ENCODE measurements at places on chromosomes 16 and 17. TPM values are rescaled to one million over a fixed set of nuclear protein-coding genes. Genes with fewer than 3 reads are reported as not detected.

The FBXL16 gene
- total RNA-seq: 10.3 TPM

DNA sequence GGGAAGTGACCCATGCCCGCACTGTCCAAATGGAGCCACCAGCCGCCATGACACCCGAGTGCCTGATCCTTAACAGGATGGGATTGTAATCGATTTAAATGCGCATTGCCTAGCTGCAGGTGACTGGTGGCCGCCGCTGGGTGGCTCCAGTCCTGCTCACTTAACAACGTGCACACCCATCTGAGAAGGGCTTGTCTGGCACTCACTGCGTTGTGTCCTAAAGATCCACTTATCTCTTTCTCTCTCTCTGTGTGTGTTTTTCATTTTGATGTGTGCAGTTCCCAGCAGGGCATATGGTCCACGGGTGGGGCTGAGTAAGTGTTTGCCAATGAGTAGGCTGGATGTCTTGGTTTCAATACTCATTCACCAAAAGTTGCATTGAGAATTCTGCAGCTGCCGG lies 80.6 kb downstream of the IRF8 start:
- H3K4me3 ChIP-seq: no peak overlapping the region
- DNase-seq: no peak
- no peaks in the 10 kb centered on the region for H3K4me1 ChIP-seq

The TMEM219 gene
- 64.9 TPM for total RNA-seq

DNA sequence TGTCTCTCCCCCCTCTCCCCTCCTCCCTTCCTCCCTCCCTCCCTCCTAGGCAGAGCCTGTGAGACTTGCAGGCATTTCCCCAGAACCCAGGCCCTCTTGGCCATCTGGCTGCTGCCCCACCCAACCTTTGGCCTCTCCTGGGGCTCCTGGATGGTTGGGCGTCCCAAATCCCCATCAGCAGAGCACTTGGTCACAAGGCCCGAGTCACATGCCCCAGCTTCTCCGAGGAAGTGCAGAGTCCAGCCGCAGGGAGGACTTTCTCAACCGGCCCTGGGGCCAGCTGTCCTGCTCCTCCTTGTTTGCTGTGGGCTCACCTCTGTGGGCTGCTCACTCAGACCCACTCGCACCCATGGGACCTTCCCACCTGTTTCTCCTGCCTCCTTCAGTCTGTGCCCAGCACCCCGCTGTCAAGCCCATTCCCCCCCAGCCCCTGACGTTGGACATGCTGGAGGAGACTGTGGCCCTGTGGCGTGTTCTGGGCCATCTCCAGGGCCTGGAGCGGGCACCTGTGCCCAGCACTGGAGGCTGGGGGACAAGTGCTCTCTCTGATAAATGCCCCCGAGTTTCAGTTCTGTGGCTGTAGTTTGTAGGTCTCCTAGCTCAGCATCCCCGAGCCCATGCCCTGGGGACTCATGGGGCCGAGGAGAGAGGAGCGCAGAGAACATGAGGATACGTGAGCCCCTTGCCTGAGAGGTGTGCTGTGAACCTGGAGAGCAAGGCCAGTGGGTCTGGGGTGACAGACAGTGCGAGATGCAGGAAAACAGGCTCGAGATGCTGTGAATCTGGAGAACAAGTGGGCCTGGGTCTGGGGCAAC lies 42.3 kb upstream of the ZNF750 start:
- DNase-seq: no peak
- no peaks in the 10 kb centered on the region for H3K36me3 ChIP-seq
- no peak overlapping the region for H3K4me3 ChIP-seq
- no peak overlapping the region for H3K27ac ChIP-seq

- no peaks in the 10 kb centered on the region for H3K36me3 ChIP-seq
- no peak for DNase-seq
- no peaks in the 10 kb centered on the region for H3K27me3 ChIP-seq
- no peak overlapping the region for H3K27ac ChIP-seq
Observed at GRCh38 chr17:41507315-41507880, 2.0 kb upstream of the KRT13 start.

GRCh38 chr17:3558603-3559269 lies 1.1 kb upstream of the TRPV3 start:
- no peak overlapping the region for H3K27ac ChIP-seq
- no peak overlapping the region for H3K4me3 ChIP-seq
- H3K4me1 ChIP-seq: no peaks in the 10 kb centered on the region
- no peaks in the 10 kb centered on the region for H3K27me3 ChIP-seq
- no peaks in the 10 kb centered on the region for H3K36me3 ChIP-seq
- DNase-seq: no peak

- DNase-seq: no peak
- peak overlapping the region; percentile 58 for H3K27ac ChIP-seq
- H3K4me3 ChIP-seq: no peak overlapping the region
- peaks cover 13% of the 10 kb centered on the region for H3K4me1 ChIP-seq
- H3K27me3 ChIP-seq: no peaks in the 10 kb centered on the region
- peaks cover 14% of the 10 kb centered on the region for H3K36me3 ChIP-seq
Observed at GRCh38 chr17:18967916-18968315, 16.0 kb downstream of the SLC5A10 start.

DNA sequence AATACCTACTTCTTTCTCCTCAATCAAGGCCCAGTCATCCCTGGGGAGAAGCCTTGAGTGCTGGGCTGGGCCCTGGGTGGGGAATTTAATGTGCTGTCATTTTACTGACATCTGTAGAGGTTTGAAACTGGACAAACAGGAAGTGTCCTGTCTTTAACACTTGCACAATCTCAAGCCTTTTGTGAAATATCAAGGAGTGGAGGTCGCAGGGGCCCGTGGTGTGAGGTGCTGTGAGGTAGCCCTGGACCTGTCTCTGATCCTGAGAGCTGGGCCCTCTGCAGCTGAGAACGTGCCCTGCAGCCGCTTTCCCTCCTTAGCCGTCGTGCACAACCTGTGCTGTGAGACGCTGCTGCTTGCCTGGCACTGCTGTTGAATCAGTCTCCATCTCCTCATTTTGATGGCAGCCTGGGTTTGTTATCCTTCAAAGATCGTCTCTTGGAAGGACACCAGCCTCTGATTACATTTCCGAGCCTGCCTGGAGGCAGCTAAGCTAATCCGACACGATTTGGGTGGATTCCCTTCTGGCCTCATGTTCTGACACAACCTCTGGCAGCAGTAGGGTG lies 29.9 kb downstream of the SMARCE1 start:
- H3K4me1 ChIP-seq: no peaks in the 10 kb centered on the region
- H3K36me3 ChIP-seq: no peaks in the 10 kb centered on the region
- H3K27ac ChIP-seq: no peak overlapping the region
- H3K27me3 ChIP-seq: no peaks in the 10 kb centered on the region
- H3K4me3 ChIP-seq: no peak overlapping the region

The HID1 gene
- 15.1 TPM for total RNA-seq

DNA sequence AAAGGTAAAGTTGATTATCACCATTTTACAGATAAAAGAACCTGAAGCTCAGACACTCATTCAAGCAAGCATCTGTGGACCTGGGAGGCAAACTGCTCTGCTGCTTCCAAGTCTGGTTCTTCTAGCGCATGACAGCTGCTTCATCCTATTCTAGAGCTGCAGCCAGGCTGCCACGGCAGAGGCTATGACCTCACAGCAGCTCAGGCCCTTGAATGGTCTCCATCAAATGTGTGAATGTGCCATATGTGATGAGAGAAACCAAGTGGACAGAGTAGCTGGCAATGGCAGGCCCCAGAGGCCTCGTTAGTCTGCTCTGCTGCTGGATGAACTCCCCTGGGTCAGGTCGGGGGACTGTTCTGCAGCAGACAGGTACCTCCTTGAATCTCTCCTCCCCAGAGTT lies 30.7 kb upstream of the FOXJ1 start:
- H3K4me1 ChIP-seq: peaks cover 2% of the 10 kb centered on the region
- no peak overlapping the region for H3K27ac ChIP-seq
- H3K4me3 ChIP-seq: no peak overlapping the region
- DNase-seq: no peak
- H3K27me3 ChIP-seq: no peaks in the 10 kb centered on the region
- no peaks in the 10 kb centered on the region for H3K36me3 ChIP-seq

DNA sequence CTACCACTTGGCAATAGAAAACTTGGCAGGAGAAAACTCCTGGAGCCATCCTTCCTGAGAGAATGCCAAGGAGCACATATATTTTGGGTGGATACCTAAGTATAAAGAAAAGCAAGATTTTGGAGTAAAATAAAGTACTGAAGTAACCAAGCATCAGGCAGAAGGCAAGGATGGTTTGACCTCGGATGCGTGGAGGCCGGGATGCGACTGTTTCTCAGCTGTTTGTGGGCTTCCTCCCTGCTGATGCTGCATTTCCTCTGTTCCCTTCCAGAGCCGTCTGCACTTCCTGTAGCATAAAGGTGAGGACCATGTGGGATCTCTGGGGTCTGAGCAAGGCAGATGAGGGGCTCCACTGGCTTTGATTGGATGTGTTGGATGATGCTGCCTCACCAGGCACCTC lies 5.5 kb upstream of the TCF25 start:
- no peak overlapping the region for H3K4me3 ChIP-seq
- no peak for DNase-seq
- H3K4me1 ChIP-seq: no peaks in the 10 kb centered on the region
- H3K27me3 ChIP-seq: no peaks in the 10 kb centered on the region
- H3K27ac ChIP-seq: no peak overlapping the region

The KRTAP1-1 gene
- total RNA-seq: not detected

The STXBP4 gene
- total RNA-seq: 18.2 TPM

- H3K36me3 ChIP-seq: peaks cover 14% of the 10 kb centered on the region
- H3K27me3 ChIP-seq: no peaks in the 10 kb centered on the region
- no peaks in the 10 kb centered on the region for H3K4me1 ChIP-seq
- no peak for DNase-seq
Observed at GRCh38 chr16:1746693-1747195, 24.6 kb downstream of the NME3 start.

DNA sequence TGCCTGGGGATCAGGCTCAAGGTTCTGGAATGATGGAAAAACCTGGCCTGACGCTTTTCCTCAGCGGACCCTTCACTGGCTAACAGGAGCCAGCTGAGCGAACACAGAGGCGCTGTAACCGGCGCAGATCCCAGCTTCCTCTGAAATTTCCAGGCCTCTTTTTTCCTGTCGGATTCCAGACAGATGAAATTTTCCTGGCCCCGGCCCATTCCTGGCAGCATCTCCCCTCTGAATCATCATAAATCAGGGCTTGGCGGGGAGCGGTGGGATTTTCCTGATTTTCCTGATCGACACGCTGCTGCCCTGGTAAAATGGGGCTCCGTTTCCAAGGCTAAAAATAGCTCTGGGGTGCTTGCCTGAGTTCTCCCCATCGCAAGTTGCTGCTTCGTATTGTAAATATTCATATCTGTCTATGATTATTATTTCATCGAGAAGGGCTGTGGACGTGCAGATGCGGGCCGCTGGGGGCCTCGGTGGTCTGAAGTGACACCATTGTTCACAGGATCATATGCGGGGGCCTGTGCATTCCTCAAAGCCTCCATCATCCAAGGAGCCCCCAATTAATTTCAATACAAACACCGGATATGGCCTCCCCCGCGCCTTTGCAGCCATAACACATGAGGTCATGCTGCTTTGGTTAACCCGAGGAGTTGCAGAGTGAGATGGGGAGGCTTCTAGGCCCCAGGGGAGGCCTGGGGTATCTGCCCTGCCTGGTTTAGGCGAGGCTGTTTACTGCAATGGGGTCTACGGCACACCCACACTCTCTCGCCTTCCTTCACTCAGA lies 45.8 kb upstream of the ETV4 start:
- no peaks in the 10 kb centered on the region for H3K36me3 ChIP-seq
- H3K4me1 ChIP-seq: no peaks in the 10 kb centered on the region
- H3K27me3 ChIP-seq: no peaks in the 10 kb centered on the region
- H3K27ac ChIP-seq: no peak overlapping the region

DNA sequence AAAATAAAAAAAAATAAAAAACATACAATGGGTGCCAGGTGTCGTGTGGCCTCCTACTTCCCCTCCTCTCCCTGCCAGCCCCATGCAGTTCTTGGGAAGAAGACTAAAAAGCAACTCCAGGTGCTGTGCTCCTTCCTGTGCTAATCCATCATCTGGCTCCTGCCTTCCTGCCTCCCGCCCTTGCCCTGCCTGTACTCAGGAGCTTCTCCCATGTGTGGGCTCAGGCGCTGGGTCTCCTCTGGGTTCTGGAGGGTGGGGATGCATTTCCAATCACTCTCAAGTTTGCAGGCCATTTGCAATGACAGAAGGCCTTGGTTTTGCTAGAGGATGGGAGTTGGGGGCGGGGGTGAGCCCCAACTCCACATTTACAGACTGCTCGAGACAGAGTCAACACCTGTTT lies 122.9 kb downstream of the SDK2 start:
- no peak for DNase-seq
- no peaks in the 10 kb centered on the region for H3K27me3 ChIP-seq
- no peak overlapping the region for H3K27ac ChIP-seq
- H3K4me3 ChIP-seq: no peak overlapping the region
- H3K4me1 ChIP-seq: no peaks in the 10 kb centered on the region

The TAT gene
- not detected for total RNA-seq

- no peak overlapping the region for H3K4me3 ChIP-seq
- no peaks in the 10 kb centered on the region for H3K27me3 ChIP-seq
- DNase-seq: no peak
- no peaks in the 10 kb centered on the region for H3K36me3 ChIP-seq
- H3K27ac ChIP-seq: no peak overlapping the region
- H3K4me1 ChIP-seq: no peaks in the 10 kb centered on the region
Observed at GRCh38 chr16:1543085-1543896, 9.8 kb downstream of the TMEM204 start.

DNA sequence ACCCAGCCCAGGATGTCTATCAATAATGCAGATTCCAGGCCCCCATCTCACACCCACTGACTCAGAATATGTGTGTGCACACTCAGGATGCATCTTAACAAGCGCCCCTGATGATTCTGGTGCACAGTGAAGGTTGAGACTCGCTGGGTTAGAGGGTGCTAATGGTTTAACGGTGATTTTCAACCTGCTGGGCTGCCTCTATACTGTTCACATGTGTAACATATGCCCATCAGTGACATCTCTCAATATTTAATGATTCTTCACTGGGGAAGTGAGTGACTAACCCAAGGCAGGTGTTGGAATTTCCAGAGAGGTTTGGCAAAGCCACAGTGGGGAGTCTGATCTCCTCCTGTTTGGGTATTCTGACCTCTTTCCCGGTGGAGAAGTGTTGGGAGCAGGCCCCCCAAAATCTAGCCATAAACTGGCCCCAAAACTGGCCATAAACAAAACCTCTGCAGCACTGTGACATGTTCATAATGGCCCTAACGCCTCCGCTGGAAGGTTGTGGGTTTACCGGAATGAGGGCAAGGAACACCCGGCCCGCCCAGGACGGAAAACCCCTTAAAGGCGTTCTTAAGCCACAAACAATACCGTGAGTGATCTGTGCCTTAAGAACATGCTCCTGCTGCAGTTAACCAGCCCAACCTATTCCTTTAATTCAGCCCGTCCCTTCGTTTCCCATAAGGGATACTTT lies 4.1 kb upstream of the DOC2B start:
- no peak overlapping the region for H3K4me3 ChIP-seq
- DNase-seq: no peak
- no peaks in the 10 kb centered on the region for H3K36me3 ChIP-seq
- peaks cover 28% of the 10 kb centered on the region for H3K27me3 ChIP-seq

The OTOP3 gene
- total RNA-seq: not detected

The SLC22A31 gene
- total RNA-seq: 11.1 TPM

The USH1G gene
- total RNA-seq: 1.7 TPM

- no peaks in the 10 kb centered on the region for H3K36me3 ChIP-seq
- H3K4me1 ChIP-seq: no peaks in the 10 kb centered on the region
- H3K4me3 ChIP-seq: no peak overlapping the region
- H3K27me3 ChIP-seq: no peaks in the 10 kb centered on the region
- no peak for DNase-seq
Observed at GRCh38 chr16:28318042-28318744, 25.9 kb downstream of the SBK1 start.
